ENCODE measurements at places on chromosomes 16 and 17.

DNA sequence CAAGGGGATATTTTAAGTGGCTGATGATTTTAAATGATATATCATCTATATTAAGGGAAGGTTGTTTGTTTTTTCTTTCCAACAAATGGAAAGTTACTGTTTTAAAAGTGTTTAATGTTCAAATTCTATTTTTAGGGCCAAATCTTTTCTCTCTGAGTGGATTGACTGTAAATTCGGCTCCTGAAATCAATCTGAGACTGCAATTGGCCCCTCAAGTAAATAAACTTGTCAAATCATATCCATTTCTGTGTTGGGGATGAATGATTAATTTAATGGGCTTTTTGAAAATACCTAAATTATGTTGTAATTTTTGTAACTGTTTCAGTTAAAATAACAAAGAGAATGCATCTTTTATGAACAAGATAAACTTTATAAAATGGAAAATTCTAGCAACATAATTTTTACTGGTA is 2.6 kb downstream of the HS3ST3A1 start:
- DNase-seq, result no peak

DNA sequence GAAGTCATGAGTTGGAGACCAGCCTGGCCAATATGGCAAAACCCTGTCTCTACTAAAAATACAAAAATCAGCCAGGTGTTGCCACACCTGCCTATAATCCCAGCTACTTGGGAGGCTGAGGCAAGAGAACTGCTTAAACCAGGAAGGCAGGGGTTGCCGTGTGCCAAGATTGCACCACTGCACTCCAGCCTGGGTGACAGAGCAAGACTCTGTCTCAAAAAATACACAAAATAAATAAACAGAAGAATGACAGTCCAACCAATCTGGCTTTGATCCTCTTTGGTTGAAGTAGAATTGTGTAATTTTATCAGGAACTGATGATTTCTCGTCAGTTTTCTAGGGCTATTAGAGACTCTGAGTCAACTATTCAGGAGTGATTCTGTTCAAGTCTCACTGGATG is 79.4 kb downstream of the SLC5A11 start:
- no peak for DNase-seq

GRCh38 chr16:15775663-15776304 is 81.0 kb downstream of the MYH11 start:
- no peak for DNase-seq

DNA sequence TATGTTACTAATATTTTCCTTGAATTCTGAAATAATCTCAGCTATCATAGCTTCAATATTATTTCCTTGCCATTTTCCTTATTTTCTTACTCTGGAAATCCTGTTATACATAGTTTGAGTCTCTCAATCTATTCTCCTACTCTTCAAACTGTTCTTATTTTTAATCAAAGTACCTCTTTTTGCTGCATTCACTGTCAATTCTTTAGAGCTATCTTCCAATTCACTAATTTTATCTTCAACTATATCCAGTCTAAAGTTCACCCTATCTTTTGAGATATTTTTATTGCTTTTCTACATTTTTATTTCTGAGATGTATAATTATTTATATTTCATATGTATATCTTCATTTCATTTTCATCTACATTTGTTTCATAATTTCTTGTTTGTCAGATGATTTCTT is 7.3 kb upstream of the XYLT2 start:
- DNase-seq, result no peak

GRCh38 chr16:2095918-2096582 is 39.6 kb downstream of the PKD1 start:
- DNase-seq, result no peak

DNA sequence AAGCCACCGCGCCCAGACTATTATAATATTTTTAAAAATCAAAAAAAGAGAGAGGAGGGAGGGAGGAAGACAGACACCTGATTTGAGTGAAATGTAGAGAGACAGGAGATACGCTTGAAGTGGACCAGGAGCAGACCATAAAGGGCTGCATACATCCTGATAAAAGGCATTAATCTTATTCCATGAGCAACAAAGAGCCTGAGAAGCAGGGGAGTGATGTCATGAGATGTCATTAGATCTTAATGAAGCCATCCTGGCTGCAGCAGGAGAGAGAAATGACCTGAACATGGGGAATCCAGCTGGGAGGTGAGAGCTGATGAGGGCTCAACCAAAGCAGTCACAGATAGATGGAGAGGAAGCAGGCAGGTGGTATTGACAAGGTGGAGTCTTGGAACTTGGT is 5.2 kb upstream of the HID1 start:
- no peak for DNase-seq

DNA sequence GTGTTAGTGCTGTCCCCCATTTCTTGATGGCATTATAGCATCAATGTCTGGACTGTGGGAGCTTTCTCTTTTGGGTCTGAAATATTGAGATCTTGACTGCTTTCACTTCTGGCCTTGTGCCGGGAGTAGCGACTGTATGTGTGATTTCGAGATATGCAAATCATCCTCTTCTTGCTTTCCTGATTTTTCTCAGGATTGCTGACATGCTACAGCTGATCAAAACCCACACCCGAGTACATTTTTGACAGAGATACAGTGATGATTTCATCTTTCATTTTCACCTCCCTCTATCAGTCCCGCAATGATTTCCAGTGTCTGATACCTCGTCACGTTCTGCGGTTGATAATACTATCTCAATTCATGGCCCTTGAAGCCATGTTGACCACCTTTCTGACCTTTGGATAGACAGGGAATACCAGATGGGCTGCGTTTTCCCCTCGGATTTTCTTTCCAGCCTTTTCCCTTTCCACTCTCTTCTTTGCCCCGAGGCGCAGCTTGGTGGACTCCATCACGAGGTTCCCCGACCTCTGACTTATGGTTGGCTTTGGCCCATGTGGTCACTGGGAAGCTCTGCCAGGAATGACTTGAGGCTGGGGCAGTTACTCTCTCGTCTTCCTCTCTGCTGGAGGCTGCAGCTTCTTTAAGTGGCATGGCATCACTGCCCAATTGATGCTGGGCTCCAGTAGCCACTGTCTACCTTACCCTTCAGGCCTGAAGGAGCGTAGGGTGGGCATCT is 184.4 kb downstream of the SNX29 start:
- DNase-seq, result no peak

GRCh38 chr17:42629411-42630009 is 20.0 kb downstream of the TUBG1 start:
- no peak for DNase-seq

DNA sequence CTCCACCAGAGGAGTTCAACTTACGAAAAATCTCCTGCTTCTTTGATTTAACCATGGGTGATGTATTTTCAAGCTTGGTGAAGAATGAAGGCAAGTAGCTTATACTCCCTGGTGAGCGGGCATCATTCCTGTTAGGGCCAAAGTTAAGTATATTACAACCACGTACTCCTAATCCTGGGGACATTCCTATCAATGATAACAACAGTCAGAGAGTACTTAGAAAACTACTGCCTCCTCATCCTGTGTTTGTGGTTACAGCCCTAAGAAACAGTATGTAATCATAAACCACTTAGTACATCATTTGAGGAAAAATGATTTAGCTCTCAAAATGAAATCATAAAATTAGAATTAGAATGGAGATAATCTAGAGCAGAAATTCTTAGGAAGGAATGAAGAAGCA is 47.3 kb downstream of the TTC19 start:
- no peak for DNase-seq

GRCh38 chr17:42025191-42025579 is 5.3 kb downstream of the NKIRAS2 start:
- DNase-seq, result no peak

- no peak for DNase-seq
Measured at GRCh38 chr17:49646391-49647255, 31.3 kb downstream of the SPOP start.

DNA sequence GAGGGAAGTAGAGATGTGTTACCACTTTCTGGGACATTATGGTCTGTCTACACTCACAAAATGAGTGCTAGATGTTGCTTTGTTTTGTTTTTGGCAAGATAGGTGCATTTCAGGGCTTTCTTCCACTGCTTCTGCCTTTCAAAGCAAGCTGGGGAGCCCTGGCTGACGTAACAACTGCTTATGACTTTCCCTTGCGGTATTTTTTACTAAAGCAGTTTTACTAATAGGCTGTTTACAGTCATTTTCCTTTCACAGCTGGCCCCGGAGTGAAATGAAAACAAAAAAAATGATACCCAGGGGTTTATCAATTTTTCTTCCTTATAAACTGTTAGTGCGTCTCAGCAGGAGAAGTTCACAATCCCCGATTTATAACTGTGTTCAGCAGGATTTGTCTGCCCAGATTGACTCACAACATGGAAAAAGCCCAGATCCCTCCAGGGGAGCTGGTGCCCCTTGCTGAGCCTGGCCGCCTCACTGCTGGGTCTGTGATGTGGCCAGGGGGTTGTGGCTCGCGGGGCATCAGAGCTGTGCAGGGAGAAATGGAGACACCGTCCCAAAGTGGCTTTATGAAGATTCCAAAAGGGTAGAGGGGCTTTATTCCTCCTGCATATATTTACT is 184.4 kb upstream of the HS3ST3A1 start:
- no peak for DNase-seq

GRCh38 chr16:58948244-58948643 is 214.1 kb upstream of the GOT2 start:
- DNase-seq, result no peak

All from NCI-H187 treated with DMSO at 0.1 percent for 48 hours (cell line).